ENCODE measurements at places on chromosomes 7 and 10.

DNA sequence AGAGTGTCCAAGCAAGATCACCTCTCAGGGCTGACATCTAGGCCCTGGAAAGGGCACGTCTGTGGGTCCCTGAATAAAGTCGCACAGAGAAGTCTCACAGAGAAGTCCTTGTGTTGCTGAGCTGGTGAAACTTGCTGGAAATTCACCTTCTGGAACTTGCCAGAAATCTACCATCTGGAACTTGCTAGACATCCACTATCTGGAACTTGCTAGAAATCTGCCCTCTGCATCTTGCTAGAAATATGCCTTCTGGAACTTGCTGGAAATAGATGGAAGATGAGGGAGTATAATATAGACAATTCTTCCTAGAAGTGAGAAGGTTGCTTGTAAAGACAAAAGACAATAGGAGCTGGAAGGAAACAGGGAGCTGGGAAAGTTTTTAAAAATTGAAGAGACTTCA is 5.4 kb upstream of the TAX1BP1 start:
- DNase-seq, result no peak

- peak; percentile 84 for DNase-seq
Measured at GRCh38 chr10:110353244-110354119, 48.8 kb upstream of the SMNDC1 start.

- no peak for DNase-seq
Measured at GRCh38 chr10:124181656-124182055, 88.3 kb upstream of the CHST15 start.

DNA sequence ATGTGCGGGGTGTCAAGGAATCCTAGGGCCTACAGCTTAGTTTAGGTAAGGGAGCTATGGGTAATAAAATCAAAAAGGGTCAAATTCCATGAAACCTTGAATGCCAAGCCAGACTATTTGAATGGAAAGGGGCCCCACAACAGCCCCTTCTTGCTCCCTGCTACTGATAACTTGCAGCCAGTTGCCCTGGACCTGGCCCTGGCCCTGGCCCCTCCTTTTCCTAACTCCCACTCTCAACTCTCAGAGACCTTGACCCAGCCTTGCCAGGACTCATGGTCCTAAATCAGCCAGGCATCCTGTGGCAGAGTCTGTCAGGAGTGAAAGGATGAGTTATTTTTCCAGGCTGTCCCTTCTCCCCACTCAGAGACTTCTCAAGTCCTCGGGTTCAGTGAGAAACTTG is 5.9 kb downstream of the KCNIP2 start:
- DNase-seq, result no peak

DNA sequence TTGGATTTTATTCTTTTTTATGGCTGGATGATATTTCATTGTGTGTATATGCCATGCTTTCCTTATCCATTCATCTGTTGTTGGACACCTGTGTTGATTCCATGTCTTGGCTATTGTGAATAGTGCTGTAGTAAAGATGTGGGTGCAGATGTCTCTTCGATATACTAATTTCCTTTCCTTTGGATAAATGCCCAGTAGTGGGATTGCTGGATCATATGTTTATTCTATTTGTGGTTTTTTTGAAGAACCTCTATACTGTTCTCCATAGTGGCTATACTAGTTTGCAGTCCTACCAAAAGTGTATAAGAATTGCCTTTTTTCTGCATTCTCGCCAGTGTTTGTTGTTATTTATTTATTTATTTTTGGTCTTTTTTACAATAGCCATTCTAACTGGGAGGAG is 159.8 kb downstream of the WNT2 start:
- DNase-seq, result no peak

DNA sequence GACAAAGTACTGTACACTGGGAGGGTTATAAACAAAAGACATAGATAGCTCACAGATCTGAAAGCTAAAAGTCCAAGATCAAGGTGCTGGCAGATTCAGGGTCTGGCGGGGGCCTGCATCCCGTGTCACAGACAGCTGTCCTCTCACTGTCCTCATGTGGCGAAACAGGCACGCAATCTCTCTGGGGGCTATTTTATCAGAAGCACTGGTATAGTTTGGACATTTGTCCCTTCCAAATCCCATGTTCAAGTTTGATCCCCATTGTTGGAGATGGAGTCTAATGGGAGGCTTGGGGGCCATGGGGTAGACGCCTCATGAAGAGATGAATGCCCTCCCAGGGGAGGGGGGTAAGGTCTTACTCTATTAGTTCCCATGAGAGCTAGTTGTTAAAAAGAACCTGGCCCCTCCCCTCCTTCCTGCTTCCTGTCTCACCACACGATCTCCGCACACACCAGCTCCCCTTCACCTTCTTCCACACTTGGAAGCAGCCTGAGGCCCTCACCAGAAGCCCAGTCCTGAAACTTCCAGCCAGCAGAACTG is 72.5 kb upstream of the UCN3 start:
- no peak for DNase-seq

DNA sequence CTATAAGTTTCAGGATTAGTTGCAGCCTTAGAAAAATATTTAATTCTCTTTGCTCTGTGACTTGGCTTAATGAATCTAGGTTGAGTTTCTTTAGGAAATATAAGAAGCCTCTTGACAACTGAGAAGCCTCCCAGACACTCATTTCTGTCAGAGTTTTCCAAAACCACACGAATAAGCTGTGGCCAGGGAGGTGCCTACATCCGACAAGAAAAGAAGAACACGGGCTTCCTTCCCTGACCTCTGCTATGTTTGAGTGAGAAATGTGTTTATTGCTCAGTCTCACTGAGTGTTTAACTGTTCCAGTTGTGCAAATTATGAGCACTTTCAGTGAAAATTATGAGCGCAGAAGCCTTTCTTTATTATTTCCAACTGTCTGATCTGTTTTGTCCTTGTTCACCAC is 105.0 kb downstream of the TRIL start:
- no peak for DNase-seq

- DNase-seq, result no peak
Measured at GRCh38 chr10:64096941-64097340, 575.7 kb downstream of the REEP3 start.

DNA sequence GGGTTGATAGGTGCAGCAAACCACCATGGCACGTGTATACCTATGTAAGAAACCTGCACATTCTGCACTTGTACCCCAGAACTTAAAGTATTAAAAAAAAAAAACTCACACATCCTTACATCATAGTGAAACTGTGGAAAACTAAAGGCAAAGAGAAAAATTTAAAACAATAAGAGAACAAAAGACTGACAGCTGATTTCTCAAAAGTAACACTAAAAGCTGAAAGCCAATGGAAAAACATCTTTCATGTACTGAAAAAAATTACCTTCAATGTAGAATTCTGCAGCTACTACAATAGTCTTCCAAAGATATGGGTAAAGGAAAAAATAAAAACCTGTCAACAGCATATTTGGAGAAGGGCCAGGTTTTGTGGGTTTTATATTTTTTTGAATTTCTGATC is 729.1 kb upstream of the NRP1 start:
- DNase-seq, result no peak

DNA sequence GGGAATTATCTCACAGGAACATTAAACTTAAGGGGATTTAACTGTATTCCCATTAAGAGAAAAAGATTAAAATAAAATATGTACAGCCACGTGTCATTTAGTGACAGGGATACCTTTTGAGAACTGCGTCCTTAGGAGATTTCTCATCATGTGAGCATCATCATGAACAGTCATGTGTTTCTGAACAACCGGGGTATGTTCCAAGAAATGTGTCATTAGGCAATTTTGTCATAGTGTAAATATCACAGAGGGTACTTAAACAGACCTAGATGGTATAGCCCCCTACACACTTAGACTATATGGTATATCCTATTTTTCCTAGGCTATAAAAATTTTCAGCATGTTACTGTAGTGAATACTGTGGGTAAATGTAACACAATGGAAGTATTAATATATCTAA is 840.3 kb downstream of the CNTNAP2 start:
- DNase-seq, result no peak

DNA sequence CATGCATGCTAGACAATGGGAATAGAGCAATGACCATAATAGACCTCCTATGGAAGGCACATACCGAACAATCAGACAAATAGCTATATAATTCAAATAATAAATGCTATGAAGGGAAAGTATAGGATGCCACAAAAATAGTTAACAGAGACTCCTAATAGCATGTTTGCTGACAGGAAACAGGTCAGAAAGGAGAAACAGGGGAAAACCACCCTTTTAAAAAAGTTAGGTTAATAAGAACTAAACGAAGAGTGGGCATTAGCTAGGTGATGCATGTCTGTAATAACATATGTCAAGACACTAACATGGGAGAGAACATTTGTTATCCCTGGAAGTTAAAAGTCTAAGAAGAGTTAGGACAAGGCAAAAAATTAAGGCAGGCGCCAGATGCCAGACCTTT is 58.9 kb downstream of the ABI1 start:
- no peak for DNase-seq

DNA sequence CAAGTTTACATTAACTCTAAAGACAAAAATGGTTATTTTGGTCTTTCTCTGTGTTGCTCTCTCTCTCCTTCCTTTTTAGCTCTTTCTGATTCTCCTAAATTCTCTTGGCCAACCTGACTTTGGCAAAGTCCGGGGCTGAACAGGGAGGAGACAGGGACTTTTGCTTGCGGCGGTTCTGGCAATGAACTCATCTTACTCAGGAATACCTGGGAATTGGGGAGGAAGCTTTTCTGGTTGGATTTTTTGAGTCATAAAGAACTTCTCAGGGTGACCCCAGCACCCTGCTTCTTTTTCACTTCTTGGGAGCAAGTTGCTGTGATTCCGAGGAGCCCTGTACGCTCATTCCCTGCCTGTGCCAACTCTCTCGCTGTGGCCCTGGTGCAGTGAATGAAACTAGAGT is 16.0 kb downstream of the GATA3 start:
- DNase-seq, result no peak

- no peak for DNase-seq
Measured at GRCh38 chr7:112160130-112160770, 45.9 kb downstream of the DOCK4 start.

GRCh38 chr7:69903410-69903809 is 305.1 kb downstream of the AUTS2 start:
- no peak for DNase-seq
